Activated naive CD8-positive, alpha-beta T cell treated with anti-CD3 and anti-CD28 coated beads for 36 hours (primary cell): ENCODE measurements at places on chromosomes 1 and 21.

DNA sequence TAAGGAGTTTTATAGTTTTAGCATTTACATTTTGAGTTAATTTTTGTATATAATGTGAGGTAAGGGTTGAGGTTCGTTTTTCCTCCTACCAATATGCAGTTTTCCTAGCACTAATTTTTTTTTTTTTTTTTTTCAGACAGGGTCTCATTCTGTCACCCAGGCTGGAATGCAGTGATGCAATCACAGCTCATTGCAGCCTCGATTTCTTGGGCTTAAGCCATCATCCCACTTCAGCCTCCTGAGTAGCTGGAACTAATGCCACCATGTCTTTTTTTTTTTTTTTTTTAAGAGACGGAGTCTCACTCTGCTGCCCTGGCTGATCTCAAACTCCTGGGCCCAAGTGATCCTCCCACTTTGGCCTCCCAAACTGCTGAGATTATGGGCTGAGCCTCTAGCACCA lies 2.5 kb upstream of the UBASH3A start:
- no peak for DNase-seq

- no peak for DNase-seq
Measured at GRCh38 chr1:11704691-11705475, 13.4 kb downstream of the DRAXIN start.

DNA sequence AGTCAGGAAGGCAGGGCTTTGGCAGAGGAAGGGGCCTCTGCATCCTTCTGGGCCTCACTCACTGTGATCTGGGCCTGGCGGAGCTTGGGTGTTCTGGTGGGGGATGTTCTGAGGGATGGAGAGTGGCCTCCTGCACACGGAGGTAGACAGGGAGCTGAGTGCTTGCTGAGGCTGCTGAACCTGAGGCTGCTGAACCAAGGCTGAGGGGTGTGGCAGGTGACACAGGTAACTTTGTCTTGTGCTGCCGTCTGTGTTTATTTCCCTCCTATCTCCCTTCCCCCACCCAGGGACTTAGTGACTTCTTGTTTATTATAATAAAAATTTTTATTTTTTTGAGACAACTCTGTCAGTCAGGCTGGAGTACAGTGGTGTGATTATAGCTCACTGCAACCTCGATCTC lies 37.7 kb upstream of the IFNLR1 start:
- DNase-seq = no peak

DNA sequence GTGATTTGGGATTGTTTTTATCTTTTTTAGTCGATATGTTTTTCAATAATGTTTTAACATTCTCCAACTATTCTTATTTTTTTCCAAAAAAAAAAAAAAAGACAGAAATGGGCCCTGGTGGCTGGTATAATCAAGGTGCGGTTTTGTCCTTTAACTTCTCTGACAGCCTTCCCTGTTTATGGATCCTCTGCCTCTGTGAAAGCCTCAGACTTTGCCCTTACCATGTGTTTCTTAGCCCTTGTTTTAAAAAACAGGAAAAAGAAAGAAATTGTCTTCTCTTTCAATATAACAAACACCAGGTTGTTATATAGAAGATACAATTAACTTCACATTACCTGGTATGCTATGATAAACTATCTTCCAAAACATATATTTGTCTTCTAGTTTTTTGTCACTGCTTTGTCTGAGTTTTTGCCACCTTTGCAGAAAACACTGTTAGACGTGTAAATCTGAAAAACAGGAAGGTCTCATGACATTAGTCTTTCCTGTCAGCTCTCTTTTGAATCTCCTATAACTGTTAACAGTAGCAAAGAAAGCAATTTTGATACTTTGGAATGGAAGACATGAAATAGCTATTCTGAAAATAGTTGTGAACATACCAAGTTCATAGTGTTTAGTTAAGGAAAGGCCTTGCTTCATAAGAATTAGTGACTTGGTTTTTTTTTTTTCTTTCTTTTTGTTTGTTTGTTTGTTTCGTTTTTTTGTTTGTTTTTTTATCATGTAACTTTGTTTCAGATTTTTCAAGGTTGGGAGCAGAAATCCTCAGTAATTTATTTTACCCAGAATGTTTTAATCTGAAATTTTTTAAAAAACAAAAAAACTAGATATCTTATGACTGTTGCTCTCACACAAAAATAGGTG lies 31.7 kb upstream of the CACYBP start:
- no peak for DNase-seq

- no peak for DNase-seq
Measured at GRCh38 chr1:6239213-6239752, 3.5 kb upstream of the ICMT start.

GRCh38 chr1:3355894-3356826 lies 98.3 kb upstream of the ARHGEF16 start:
- no peak for DNase-seq

GRCh38 chr1:30901798-30902581 lies 6.6 kb downstream of the SDC3 start:
- no peak for DNase-seq

DNA sequence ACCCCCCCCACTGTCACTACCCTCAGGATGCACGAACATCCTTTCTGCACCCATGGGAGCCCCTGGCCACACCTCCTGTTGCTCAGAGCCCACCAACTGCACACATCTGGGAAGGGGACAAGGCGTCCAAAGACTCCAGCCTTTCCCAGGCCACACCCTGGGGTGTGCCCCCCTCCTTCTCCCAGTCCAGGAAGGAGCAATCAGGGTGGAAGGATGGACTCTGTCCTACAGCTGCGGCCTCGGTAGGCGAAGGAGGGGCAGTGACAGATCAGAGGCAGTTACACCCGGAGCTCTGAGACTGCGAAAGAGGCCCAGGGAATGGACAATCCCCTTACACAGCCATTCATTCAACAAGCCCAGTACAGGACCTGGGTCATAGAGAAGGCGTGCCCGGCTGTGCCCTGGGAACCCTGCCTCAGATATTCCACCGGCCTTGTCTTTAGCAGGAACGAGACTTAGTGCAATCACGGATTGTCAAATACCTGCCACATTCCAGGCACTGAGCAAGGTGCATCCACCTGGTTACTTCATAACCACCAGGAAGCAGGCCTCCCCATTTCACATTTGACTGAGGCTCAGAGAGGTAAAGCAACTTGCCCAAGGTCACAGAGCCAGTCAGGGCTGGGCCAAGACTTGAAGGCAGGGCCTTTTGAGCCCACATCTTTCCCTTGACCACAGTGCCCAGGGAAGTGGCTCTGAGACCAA lies 9.4 kb downstream of the HSPG2 start:
- no peak for DNase-seq

DNA sequence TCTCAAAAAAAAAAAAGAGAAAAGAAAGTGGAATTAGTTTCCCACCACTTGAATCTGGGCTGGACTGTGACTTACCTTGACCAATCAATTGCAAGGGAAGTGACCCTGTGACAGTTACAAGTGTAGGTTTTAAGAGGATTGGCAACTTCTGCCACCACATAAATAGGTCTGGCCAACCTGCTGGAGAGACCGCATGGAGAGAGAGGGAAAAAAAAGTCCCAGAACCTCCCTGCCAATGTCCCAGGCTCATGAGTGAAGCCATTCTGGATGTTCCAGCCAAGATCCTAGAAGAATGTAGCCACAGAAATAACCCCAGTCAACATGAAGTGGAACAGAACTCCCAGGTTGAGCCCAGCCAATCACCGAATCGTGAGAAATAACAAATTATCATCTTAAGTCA lies 11.8 kb upstream of the ZMYM6 start:
- no peak for DNase-seq

- no peak for DNase-seq
Measured at GRCh38 chr1:23931491-23931880, 18.3 kb upstream of the CNR2 start.

- no peak for DNase-seq
Measured at GRCh38 chr1:70842562-70842961, 205.1 kb downstream of the PTGER3 start.

DNA sequence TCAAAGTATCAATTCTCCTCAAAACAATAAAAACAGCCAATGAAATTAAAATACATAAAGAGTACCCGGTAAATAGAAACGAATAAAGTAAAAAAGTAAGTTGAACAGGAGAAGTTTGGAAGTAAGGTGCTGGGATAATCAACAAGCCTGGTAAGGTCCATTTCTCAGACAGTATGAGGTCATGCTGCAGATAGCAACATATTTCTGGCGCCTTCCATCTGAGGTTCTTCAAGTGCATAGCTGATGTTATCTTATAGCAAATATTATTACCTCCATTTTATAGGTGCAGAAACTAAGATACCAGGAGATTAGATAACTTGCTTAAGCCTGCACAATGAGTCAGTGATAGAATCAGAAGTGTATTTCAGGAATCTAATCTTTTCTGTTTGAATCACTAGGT lies 23.7 kb upstream of the CEP350 start:
- no peak for DNase-seq

DNA sequence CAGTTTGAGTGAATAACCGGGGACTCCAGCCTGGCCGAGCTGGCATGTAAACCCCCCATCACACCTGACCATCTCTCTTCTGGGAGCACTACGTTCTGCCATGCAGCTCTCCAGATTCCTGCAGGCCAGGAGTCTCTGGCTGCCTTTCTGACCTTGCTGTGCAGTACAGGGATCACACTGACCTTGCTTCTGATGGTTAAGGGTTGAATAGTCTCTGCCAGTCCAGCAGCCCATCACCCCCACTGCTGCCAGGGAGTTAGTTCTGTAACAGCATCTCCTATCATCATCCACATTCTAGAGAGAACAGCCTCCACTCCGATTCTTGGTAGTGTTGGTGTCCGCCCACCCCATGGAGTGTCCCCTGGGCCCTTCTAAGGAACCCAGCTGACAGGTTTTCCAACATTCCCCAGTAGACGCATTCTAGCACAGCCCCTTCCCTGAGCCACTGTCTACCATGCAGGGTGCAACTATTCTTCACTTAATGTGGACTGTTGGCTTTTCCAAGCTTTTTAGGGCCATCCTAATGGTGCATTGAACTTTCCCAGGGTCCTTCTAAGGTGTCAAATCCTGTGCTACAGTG lies 109.8 kb downstream of the RIPK4 start:
- DNase-seq = no peak

GRCh38 chr1:90100566-90100965 lies 105.7 kb downstream of the ZNF326 start:
- no peak for DNase-seq

DNA sequence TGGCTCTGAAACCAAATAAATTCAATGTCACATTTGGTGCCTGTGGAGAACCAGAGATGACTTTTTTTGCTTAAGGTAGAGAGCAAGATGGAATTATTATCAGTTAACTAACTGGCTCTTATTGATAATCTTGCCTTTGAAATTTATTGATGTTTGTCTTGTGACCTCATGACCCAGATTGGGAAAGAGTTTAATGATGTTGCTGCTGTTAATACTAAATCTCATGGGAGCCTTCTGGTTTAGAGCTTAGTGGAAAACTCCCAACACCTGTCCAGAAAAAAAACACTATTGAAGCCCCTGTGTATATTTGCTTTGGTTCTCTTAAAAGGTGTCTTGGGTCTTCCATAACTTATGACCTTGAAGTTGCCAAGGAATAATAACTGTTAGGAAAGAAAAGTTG lies 9.9 kb downstream of the CHTOP start:
- DNase-seq = no peak

GRCh38 chr1:195026792-195027191 lies 1581.4 kb downstream of the KCNT2 start:
- DNase-seq = no peak

GRCh38 chr1:1084372-1085170 lies 10.5 kb upstream of the RNF223 start:
- DNase-seq = no peak

- peak; percentile 83 for DNase-seq
Measured at GRCh38 chr1:226634166-226634588, 85.6 kb downstream of the STUM start.

DNA sequence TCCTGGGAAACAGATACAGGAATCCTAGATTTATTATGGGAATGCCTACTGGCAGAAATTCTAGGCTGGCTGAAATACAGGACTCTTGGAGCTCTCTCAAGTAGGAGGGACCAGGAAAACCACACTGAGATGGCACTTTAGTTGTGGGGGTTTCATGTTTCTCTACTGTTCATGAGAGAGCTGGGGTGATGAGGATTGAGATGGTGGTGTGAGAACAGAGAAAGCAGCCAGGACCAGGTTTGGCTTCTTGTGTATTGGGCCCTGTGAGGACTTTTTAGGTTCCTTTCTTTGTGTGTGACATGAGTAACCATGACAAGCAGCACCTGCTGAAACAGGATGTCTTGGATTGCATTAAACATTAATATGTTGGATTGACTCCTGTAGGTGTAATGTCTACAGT lies 4.9 kb downstream of the ARID1A start:
- DNase-seq = no peak

DNA sequence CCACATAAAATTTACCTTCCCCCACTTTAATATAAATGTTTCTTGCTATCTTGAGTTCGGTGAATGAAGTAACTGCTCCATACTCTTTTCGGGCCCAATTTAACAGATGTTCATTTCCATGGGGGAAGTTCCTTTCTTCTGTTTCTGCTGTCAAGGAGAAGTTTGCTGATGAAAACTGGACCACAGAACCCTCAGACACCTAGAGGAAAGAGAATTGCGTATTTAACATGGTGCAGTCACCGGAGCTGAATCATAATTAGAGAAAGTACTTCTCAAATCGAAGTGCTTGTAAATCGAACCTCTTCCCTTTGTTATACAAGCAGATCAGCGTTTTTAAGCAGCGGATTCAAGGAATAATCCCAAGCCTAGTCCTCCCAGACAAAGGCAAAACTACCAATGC lies 151.2 kb downstream of the TGFBR3 start:
- DNase-seq = no peak

GRCh38 chr1:116724765-116725375 lies 29.4 kb upstream of the CD2 start:
- DNase-seq = peak; percentile 73

GRCh38 chr1:32339363-32339978 lies 3.4 kb upstream of the MARCKSL1 start:
- DNase-seq = peak; percentile 33

- DNase-seq = peak; percentile 28
Measured at GRCh38 chr1:245956225-245956624, 550.9 kb downstream of the SMYD3 start.

DNA sequence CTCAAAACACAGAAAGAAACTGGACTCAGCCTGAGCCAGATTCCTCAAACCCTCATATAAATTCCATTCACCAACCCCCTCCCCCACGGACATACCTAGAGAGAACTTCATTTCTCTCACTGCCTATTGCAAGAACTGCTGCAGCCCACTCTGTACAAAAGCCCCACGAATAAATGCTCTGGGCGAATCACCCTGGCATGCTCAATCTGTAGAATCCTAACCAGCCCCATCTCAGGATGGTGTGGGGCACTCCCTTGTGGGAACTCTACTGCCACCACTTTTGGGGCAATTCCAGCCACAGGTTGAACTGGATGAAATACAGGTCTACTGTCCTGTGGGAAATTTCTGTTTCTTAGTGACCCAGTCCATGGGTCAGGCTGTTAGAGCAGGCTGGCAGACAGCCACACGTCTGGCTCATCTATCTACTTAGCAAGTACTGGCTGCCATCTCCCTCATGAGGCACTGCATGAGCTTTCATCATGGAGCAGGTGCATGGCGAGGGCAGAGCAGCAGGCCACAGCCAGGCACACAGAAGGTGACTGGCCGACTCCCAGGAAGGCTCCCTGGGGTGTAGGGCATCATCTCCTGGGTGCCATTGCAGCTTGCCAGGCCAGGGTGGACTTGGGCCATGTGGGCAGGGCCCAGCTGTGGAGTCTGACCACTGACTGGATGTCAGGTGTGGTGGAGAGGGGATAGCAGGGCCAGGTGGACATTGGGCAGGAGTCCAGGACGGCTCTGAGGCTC lies 1.6 kb upstream of the C1orf35 start:
- DNase-seq = no peak

- DNase-seq = no peak
Measured at GRCh38 chr1:101139821-101140718, 96.7 kb upstream of the S1PR1 start.

GRCh38 chr1:207965392-207966387 lies 54.8 kb upstream of the CD34 start:
- no peak for DNase-seq
